Caudate nucleus (tissue), 63 donors: ENCODE measurements at places on chromosomes 3 and 15.

DNA sequence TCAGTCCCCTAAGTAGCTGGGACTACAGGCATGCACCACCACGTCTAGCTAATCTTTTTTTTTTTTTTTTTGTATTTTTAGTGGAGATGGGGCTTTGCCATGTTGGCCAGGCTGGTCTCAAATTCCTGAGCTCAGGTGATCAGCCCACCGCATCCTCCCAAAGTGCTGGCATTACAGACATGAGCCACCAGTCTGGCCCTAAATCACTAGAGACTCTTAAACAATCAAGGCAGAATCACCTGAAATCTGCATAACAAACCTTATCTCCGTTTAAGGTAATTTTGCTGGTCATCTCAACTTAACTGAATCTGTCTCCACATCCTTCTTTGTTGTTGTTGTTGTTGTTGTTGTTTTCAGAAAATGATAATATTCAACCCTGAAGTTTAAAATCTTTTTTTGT is 5.6 kb upstream of the TRMT10C start:
- DNase-seq = no peak

GRCh38 chr3:179599531-179599930 is 4.9 kb downstream of the MRPL47 start:
- DNase-seq = no peak

- no peak for DNase-seq
Observed at GRCh38 chr3:4866866-4867265, 112.4 kb upstream of the BHLHE40 start.

GRCh38 chr3:72154391-72155335 is 369.7 kb upstream of the PROK2 start:
- no peak for DNase-seq

GRCh38 chr3:103059432-103059831 is 624.6 kb downstream of the ZPLD1 start:
- DNase-seq = no peak

DNA sequence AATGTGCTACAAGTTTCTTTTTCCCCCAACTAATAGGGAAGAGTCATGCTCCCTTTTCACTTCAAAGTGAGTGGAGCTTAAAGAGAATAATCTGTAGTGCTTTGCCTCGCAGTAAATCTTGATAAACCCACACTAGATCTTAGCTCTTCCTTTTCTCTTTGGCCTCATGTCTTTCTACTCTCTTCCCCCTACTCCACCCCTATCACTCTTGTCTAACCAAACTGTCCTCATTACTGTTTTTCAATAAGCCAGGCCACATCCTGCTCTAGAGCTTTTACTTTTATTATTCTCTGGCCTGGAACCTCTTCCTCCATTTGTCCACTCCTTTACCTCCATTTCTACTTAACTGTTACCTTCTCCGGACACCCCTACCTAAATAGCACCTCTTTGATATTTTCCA is 291.0 kb upstream of the SATB1 start:
- no peak for DNase-seq

- no peak for DNase-seq
Observed at GRCh38 chr3:147518465-147518864, 109.3 kb downstream of the ZIC1 start.
